Stimulated activated CD4-positive, alpha-beta T cell treated with anti-CD3 and anti-CD28 coated beads, Interleukin-12 subunit alpha, Interleukin-12 subunit beta, amount 100 ng/mL, for 4 hours (primary cell): ENCODE measurements at places on chromosomes 12 and 14.
A peak's percentile ranks its signal among the peaks of the same experiment; 100 is the strongest.

- no peak for DNase-seq
Observed at GRCh38 chr12:50750366-50750765, 13.5 kb upstream of the ATF1 start.

DNA sequence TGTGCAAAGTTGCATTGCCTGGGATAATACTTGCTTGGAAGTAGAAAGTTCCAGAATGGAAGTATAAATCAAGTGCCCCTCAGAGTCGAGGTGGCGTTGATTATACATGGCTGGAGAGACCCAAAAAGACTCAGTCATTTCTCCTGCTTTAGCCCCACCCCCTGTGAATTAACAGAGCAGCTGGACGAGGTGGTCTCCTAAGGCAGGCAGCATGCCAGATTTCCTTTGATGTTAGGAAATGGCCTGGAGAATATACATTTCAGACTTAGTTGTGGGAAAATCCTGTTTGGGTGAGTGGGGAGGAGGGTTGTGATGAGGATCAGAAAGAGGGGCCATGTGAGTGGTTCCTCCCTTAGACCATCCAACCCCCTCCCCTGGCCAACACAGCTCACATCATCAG, 406.1 kb upstream of the TMPO start:
- DNase-seq: no peak

- no peak for DNase-seq
Observed at GRCh38 chr12:46617167-46617566, 208.6 kb downstream of the SLC38A4 start.

DNA sequence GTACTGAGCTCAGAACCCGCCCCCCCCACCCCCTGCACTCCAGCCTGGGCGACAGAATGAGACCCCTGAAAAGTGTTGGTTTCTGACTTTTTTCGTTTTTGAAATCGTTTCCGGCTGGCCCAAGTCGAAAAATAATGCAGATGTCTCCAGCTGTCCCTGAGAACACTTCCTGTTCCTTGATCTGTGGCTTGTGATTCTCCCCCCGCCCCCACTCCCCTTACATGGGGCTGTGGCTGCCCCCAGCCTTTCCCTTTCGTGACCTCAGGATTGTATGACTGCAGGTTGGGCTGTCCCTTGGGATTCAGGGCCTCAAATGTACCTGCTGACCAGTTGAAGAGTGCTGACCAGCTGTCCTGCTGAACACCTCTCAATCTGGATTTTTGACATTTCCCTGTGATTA, 34.1 kb downstream of the NOC4L start:
- DNase-seq: no peak

- DNase-seq: no peak
Observed at GRCh38 chr12:49646331-49646830, 23.0 kb downstream of the PRPF40B start.

DNA sequence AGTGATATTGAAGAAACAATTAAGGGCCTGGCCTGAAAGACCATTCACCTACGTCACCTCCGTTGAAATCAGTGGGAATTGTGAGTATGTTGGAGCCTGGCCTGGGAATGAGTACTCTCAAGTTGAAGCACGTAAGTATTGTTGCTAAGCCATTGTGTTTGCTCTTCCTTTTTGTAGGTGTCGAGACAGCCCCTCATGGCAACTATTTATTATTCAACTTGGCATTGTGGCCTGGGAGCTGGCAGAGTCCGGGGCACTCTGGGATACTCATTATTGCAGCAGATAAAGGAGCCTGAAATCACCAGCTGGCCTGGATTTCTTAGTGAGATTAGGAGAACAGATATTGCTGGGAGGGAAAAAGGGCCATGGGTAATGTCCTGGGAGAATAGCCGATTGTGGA, 147.4 kb downstream of the C12orf75 start:
- DNase-seq: no peak

DNA sequence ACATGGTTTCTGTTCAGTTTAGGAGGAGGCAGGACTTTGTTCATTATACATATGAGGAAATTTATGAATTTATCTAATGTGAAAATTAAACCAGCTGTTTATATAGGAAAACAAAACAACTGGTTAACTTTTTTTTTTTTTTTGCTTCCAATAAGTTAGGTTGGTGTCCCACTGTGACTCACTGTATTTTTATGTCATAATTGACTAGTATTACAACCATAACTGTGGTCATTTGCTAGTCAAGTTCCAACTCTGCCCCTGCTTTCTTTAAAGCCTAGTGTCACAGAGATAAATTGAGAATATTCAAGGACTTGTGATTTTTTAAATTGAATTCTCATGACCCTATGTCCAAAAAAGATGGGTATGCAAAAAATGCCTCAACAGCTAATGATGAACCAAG, 227.7 kb downstream of the BCAT1 start:
- DNase-seq: no peak

DNA sequence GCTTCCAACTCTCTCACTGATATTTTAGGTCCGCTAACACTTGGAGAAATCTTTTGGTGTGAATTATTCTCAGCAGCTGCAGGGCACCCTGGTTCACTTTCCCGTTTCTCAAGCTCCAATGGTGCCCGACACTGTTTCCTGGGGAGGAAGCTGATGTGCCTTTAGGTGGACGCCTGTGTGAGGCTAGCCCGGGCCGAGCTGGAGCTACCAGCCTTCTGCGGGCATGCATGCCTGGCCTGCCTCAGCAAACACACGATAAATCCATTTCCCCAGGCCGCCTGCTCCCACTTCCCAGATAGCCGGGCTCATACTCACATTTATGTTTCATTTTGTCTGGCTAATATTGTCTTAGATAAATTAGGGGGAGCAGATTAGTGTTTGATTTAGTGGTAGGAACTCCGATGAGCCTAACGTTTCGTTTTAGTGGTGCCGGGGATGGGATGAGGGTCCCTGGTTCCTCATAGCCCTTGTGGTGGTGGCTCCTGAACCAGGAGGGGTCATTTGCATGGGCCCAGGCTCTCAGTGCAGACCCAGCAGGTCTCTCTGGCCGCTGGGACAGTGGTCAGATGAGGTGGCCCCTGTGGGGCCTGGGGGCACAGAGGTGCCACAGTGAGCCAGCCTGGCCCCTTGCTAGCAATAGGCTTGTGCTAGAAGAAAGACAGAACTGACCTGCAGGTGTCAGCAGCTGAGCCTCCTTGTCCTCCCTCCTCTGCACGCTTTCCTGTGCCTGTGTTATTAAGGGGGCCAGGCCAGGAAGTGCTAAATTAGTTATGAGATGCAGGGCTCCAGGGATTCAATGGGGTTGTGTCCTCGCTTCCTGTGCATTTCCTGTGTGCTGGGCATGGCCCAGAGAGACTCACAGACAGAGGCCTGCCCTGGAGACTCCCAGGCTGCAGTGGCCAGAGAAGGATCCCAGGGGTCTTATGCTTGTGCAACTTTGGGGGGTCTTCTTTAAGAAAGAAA, 88.3 kb downstream of the KIF26A start:
- no peak for DNase-seq

DNA sequence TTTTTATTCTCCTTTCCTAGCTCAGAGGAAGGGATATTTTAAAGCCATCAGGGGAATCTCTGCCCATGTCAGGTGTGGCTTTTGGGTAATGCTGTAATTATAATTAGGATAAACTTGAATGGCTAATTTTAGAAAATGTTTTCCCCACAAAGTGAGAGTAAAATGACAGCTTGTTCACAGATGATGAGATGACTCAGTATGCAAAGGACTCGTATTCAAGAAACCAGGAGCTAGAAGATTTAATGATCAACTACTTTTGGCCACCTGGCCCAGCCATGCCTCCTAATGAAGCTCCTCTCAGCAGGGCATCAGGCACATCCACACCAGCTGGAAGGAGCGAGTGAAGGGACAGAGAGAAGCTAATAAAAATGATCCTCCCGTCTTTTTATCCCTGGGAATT, 29.0 kb upstream of the PLEKHG7 start:
- DNase-seq: no peak

- DNase-seq: no peak
Observed at GRCh38 chr12:5027046-5027821, 16.4 kb upstream of the KCNA5 start.

GRCh38 chr14:43165651-43166050, 1341.4 kb downstream of the FSCB start:
- DNase-seq: no peak

DNA sequence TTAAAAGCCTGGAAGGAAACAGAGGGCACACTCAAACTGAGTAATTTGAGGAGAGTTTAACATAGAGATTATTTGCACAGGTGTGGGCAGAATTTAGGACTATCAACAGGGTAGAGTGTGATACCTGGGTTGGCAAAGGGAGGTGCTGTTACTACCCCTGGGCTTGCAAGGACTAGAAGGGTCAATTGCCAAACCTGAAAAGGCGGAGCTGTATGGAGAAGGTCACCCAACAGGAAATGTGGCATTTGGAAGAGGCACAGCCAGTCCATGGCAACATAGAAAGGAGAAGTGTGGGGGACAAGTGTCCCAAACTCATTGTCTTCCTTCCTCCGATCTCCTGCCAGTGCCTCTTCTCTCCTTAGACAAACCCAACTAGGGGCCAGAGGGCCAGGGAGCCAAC, 21.6 kb upstream of the MED13L start:
- no peak for DNase-seq

DNA sequence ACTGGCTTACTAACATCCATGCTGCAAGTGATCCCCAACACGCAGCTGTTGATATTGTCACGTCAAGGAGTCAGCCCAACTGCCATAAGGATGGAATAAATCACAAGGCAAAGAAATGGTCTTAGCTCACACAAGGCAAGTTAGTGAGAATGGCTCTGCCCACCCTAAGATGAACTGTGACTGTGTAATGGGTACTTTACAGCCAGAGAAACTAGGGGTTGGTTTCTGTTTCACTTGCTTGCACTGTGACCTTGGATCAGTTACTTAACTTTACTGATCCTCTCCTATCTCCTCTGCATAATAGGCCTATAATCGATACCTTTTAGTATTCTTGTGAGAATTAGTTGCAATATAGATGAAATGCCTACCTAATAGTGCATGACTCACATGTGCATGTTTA, 52.2 kb upstream of the ANO2 start:
- no peak for DNase-seq

DNA sequence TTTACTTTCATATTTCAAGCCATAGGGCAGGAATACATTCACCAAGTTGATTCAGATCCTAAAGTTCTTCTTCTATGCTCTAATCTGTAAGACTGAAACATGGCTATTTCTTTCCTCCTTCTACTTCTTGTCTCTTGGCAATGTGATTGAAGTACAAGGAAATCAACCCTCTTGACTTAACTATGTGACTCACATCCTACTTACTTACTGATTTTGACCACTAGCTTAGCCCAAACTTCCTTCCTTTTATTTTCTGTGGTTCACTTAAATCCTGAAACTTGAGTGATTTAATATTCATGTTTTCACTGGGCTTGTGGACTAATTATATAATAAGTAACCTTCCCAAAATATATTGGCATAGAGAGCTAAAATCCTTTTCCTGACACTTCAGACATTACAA, 111.2 kb upstream of the NOVA1 start:
- no peak for DNase-seq

DNA sequence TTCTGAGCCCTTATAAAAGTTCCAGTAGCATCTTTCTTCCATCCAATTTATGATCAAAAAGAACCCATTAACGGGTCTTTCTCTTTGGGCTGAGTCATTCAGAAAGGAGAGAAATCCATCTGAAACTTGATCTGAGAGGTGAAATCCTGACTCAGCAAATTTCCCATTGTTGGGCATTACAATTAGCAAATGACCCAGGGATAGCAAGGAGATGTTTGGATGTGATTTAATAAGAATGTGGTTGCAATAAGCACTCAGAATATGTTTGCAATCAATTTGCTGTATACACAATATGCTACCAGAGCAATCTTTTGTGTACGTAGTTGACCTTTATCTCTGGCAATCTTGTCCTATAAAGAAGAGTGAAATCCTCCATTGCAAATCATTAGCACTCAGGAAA, 122.7 kb downstream of the CCDC60 start:
- DNase-seq: no peak

DNA sequence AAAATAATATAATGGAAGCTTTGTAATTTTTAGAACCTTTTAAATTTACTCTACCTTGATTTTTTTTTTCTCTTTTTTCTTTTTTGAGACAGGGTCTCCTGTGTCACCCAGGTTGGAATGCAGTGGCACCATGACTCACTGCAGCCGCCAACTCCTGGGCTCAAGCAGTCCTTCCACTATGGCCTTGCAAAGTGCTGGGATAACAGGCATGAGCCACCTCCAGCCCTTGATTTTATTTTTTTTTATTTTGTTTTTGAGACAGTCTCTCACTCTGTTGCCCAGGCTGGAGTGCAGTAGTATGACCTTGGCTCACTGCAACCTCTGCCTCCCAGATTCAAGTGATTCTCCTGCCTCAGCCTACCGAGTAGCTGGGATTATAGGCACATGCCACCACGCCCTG, 65.3 kb upstream of the TRAF3 start:
- no peak for DNase-seq

- no peak for DNase-seq
Observed at GRCh38 chr14:89000007-89000942, 175.8 kb downstream of the TTC8 start.

- no peak for DNase-seq
Observed at GRCh38 chr14:91322623-91323022, 78.1 kb upstream of the GPR68 start.

GRCh38 chr12:20445687-20446086, 77.3 kb downstream of the PDE3A start:
- no peak for DNase-seq

GRCh38 chr14:75249251-75249957, 29.2 kb upstream of the FOS start:
- peak; percentile 51 for DNase-seq

DNA sequence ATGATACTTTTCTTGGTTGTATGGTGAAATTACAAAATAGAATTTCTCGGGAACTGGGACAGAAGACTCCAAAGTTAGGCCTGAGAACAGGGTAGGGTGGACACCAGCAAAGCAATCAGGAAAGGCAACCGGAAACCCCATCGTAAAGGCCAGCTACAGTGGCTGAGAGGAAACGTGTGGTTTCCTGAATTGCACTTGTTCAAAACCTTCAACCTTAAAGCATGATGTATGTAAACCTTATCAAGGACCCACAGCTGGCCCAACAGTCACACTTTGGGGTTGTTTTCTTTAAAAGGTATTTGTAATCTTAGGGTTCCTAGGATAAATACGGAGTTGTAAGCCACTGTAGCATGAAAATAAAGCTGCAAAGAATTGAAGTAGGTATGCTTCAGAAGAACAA, 2.2 kb upstream of the PTGDR start:
- no peak for DNase-seq

GRCh38 chr12:2589381-2589780, 205.4 kb upstream of the FKBP4 start:
- DNase-seq: no peak

DNA sequence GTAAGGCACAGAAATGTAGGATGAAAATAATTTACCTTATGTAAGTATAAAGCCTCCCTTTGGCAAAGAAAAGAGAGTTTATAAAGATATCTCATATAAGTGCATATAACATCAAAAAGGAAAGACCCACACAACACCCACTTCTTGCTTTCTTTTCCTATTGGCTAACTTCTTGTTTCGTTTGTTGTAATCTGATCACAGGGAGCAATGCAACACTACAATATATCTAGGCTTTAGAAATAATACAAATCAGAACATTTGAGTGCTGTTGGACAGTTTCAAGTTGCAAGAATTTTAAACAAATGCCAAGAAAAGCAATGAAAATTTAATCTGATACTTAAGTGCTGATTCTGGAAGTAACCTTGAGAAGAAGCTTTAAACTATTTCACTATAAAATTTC, 1.3 kb downstream of the FGD6 start:
- DNase-seq: no peak
